ENCODE measurements at places on chromosomes 6 and 20.
A peak's percentile ranks its signal among the peaks of the same experiment; 100 is the strongest.

GRCh38 chr20:63734946-63735858, 1.3 kb upstream of the LIME1 start:
- DNase-seq: no peak

GRCh38 chr6:4164117-4164442, 28.7 kb upstream of the ECI2 start:
- no peak for DNase-seq

DNA sequence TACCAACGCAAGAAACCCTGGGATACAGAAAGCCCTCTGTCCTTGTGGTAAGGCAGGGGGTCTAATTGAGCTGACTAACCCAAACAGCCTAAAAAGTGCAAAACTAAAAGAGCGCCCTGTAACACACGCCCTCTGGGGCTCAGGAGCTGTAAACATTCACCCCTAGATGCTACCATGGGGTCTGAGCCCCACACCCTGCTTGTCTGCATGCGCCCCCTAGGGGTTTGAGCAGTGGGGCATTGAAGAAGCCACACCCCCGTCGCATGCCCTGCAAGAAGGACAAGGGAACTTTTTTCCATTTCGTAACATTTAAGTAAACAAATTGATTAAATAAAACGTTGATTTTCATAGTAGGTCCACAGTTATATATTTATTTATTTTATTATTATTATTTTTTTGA, 616.9 kb upstream of the MAN1A1 start:
- DNase-seq: no peak

- peak; percentile 96 for DNase-seq
Measured at GRCh38 chr6:26223650-26224546, 136.7 kb downstream of the HFE start.

GRCh38 chr6:71412559-71413140, 124.0 kb downstream of the OGFRL1 start:
- no peak for DNase-seq

- DNase-seq: no peak
Measured at GRCh38 chr6:135195522-135195921, 14.4 kb downstream of the MYB start.

All from fibroblast of pulmonary artery (primary cell).